ENCODE measurements at places on chromosomes 6 and 20.
A peak's percentile ranks its signal among the peaks of the same experiment; 100 is the strongest.

GRCh38 chr6:106141441-106142237 is 55.5 kb downstream of the PRDM1 start:
- DNase-seq, result no peak

GRCh38 chr20:24981790-24982189 is 10.8 kb downstream of the APMAP start:
- DNase-seq, result no peak

DNA sequence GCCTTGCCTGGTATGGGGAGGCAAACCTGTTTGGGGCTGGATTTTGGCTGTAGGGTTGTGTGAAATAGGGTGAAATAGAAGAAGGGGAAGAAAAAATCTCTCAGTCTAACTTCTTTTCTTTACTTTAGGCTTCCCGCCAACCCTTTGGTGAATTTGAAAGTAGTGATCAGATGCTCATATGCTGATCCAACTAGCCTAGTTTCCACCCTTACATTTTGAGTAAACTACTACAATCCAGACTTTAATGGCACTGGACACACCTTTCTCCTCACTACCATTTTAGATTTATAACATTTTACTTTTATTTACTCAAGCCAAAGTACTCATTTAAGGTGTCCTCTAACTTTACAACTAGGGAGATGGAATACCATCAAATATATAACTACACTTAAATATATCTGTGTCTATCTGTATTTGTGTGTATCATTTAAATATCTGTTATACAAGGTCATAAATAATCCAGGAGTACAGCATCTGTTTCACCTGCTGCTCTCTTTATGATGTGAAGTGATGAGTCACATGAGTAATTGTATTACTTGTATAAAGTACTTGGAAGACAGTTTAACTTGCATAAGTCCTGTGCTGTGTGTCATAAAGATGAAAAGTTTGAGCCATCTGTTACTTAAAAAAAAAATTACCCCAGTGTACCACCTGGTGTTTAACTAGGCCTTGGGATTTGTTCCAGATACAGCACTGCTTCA is 172.1 kb downstream of the CDKAL1 start:
- DNase-seq, result peak; percentile 47

- peak; percentile 25 for DNase-seq
Measured at GRCh38 chr6:17987447-17987696, at the start of gene KIF13A. Gene KIF13A (minus strand): TSS chr6:17987635. CDS start chr6:17987463, 172 bp downstream.

DNA sequence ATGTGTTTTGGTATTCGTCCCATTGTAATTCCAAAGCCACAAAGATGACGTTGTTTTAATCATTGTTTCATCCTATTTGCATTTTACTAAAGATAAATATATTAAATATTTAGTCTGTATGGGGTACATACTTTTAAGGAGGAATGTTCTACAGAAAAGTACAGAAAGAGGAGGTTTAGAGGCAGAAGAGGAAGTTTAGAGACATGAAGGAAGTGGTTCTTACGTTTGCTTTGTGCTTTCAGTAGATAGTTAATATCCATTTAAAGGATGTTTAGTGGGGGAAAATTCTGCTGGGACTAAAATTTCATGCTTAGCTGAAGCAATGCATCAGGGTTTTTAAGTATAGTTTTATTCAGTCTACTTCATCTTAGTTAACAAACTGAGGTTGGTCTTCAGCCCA is 116.6 kb downstream of the CRYBG1 start:
- no peak for DNase-seq

DNA sequence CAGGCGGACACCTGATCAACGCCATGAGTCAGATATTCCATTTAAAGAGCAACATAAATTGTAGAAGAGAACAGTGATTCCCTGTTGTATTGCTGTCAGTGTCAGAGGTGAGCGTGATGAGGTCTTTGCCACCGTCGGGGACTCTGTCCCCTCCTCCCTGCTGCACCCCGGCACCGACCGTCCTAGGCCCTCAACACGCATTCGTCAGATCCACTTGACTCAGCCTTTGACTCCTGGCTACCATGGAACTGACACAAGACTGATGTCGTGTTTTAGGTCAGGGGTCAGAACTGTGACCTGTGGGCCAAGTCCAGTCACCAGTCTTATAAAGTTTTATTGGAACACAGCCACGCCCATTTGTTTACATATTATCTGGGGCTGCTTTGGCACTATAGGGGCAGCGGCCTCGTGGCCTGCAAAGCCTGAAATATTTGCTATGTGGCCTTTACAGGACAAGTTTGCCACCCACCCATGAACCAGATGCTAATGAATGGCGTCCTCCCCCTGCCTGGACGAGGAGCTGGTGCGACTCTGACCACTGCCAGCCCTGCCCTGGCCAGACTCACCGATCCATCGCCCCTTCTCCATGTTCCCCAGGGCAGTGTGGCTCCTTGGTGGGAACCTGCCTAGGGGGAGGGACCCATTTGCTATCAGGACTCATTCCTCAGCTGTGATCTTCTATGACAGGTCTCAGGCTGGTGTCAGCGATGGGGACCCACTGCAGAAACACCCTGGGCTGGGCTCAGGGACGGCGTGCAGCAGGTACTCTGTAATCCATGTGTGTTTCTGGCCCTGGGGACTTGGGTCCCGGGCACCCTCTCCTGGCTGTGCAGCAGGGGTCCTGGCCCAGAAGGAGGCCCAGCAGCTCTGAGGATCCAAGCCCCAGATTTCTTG is 37.5 kb upstream of the PHACTR3 start:
- no peak for DNase-seq

GRCh38 chr20:4068708-4069107 is 53.4 kb upstream of the RNF24 start:
- DNase-seq, result no peak

GRCh38 chr20:41609474-41609873 is 8.7 kb downstream of the CHD6 start:
- DNase-seq, result no peak

DNA sequence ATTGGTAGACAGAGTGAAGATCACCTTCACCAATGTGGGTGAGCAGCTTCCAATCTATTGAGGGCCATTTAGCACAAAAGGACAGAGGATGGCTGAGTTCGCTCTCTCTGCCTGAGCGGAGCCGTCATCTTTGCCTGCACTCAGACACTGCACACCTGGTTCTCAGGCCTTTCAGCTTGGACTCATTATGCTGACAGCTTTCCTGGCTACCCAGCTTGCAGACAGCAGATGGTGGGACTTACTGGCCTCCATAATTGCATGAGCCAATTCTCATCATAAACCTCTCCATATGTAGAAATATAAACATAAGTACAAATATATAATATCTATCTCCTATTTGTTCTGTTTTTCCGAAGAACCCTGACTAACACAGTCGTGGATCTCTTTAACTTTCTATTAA is 13.7 kb downstream of the TBXT start:
- no peak for DNase-seq
